ENCODE measurements at places on chromosomes 7 and 10.

- DNase-seq, result no peak
Measured at GRCh38 chr10:102632394-102633111, 11.7 kb upstream of the TRIM8 start.

DNA sequence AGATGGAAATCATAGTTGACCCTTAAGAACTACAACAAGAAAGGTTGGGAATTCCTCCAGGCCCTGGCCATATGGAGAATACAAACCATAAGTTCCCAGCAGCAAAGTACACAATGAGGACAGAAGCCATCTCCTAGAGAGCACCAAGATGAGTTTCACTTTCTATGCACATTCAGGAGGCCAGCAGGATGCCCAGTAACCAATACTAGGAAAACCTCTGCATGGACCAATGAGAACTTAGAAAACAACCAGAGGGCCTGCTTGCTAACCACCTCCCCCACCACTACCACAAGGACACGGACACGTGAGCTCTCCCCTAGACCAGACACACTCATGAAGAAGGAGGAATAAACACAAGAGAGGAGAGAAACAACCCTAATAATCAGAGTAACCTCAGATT lies 56.3 kb downstream of the IFIT5 start:
- no peak for DNase-seq

DNA sequence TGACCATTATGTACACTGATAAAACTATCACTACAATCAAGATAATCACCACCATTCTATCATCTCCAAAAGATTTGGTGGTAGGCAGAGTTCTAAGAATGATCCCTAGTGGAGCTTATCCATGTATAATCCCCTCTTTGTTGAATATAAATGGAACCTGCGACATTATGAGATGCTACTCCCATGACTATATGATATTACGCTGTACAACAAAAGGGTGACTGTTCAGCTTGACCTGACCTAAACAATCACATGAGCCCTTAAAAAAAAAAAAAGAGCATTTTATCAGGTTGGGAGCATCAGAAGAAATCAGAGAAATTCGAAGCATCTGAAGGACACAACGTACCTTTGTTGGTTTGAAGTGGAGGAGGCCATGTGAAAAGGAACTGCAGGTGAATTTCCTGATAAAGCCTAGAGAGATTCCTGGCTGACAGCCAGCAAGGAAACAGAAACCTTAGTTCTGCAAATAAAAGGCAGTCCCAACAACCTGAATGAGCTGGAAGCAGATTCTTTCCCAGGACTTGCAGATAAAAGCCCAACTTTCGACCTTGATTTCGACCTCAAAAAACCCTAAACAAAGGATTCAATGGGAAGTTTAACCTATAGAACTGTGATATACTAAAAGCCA lies 270.7 kb downstream of the ADRA2A start:
- DNase-seq, result no peak

- DNase-seq, result no peak
Measured at GRCh38 chr7:56007167-56007652, 42.8 kb downstream of the NIPSNAP2 start.

DNA sequence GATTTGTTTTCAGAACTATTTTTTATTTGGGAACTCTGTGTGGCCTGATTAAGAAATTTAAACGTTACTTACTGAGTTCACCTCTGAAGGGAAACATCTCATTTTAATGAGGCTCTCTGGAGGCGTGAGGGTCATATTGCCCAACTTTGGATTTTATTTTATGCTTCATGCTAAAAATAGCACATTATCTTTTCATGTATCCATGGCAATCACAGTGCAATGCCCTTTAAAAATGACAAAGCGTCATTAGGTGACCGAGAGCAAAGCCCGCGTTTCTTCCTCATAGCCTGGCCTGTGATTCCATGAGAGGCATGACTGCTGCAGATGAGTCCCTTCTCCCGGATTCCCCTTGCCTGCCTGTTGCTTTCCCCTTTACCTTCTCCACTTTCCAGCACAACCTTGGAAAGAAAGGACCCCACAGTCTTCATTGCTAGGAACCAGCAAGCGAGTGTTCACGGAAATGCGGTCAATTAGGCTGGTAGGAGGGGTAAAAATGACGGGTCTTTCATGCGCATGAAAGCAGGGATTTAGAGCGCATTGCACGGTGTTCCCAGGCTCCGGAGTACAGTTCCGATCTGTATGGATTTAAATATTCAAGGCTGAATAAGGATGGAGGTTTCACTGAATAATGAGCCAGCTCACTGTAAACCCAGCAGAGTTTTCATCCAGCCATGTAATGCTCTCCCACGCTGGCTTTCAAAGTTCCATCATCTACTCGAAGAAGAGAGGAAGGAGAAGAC lies 98.2 kb upstream of the PITRM1 start:
- DNase-seq, result no peak

DNA sequence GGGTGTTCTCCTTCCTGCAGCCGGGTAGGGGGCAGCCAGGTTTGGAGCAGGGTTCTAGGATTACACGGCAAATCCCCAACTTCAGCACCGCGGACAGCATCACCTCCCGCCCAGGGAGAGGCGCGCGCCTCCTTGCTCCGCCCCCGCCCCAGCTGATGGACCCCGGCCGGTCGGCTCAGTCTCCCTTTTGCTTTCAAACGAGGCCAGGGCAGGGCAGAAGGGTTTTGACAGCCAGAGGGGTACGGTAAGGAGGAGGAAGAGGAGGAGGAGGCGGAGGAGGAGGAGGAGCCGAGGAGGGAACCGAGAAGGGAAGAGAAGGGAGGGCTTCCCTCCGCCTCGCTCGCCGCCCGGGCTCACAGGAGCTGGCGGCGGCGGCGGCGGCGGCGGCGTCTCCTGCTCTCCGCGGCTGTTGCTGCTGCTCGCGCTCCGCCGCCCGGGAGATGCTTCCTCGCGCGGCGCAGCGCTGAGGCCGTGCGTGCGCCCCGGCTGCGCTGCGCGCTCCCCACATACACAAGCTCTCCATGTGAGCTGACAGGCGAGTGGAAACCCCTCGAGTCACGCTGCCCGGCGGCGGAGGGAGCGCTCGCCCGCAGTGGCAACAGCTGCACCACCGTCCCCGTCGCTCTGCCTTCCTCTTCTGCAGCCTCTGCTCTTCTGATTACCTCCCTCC lies 615 bp upstream of the CNTNAP2 start:
- DNase-seq, result no peak

DNA sequence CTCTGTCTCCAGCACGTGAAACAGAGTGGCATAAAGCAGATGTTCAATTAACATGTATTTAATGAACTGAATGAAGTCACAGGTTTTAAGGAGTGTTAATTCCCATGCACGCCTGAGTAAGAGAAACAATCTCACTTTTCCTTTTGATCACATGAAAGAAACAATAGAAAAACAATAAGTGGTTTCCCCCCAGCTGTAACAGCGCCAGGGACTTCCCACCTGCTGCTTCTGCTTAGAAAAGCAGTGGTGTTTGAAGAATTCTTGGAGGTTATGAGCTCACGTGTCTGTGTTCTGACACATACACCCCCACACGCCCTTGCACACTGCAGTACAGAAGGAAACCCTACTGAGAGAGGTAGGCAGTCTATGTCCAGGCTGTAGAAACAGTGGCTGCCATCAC lies 51.3 kb upstream of the FRMD4A start:
- no peak for DNase-seq

DNA sequence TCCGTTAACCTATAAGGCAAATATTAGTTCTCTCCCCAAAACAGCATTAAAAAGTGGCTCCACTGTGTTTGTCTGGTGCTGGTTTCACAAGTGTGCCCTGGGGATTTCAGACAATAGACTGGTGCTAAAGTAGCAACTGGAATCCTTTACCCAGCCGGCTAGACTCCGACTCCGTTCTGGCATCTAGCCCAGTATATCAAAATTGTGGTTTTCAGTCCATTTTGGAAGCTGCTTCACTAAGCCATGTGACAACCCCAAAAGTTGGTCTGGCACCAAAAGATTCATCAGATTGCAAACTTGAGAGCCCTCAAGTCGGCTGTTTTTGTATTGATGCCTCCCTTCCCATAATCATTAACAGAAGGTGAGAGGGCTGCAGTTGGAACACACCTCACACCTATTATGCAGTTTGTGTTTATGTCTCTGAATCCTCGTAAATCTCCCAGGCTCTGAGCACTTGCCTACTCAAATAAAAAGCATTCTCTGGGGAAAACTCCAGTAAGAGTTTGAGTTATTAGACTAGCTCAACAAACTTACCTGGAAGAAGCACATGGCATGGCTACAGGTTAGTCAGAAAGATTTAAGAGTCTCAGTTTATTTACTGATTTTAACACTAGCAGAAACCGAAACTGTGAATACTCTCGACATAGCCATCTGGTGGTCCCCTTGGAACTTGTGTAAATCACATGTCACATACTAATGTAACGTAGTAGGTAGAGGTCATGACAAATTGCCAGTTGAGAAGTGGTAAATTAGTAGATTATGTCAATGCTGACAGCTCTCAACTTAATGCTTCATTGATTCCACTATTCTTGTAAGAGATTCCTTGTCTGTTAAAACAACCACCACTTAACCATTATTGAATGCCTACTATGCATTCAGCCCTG lies 14.8 kb upstream of the WNT16 start:
- no peak for DNase-seq

- DNase-seq, result no peak
Measured at GRCh38 chr7:100198266-100198665, 20.5 kb downstream of the STAG3 start.

- DNase-seq, result no peak
Measured at GRCh38 chr10:97597778-97598177, 8.3 kb downstream of the C10orf62 start.

- DNase-seq, result no peak
Measured at GRCh38 chr10:126549344-126549743, 121.1 kb downstream of the C10orf90 start.

- no peak for DNase-seq
Measured at GRCh38 chr7:51128545-51129435, 187.8 kb downstream of the COBL start.

DNA sequence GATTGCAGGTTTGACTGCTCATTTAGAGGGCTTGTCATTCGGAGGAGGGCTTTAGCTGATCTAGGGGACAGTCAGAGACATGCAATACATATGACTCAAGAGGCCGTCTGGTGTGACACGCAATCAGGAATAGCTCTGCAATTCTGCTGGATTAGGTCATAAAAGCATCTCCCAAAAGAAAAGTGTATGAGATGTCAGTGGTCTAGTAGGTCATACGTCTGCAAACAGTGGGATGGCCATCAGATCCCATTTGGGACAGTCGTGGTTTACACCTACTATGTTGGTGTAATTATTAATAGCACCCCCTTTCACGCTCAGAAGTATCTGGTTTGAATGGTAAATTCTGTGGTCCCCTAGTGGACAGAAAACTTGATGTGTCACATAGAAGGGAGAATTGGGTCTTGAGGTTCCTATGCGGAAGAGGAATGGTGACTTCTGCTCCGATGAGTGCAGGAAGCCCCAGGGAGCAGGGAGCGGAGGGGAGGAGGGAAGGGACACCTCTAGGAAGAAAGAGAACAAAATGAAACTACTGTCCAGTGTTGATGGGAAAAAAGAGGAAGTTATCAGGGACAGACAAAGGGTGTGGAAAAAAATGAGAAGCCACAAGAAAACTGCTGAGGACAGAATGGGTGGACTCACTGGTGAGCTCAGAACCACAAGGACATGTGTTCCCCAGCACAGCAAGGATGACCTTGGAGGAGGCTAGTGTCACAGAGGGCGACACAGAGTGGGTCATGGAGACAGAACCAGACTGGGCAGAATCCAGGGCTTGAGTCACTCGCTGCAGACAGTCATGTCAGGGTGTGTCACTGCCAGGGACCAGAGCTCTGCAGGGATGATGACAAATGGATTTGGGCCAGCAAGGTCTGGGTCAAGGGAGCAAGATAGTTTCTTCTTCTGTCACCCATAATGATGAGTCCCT lies 59.9 kb downstream of the MAP3K8 start:
- peak; percentile 24 for DNase-seq

DNA sequence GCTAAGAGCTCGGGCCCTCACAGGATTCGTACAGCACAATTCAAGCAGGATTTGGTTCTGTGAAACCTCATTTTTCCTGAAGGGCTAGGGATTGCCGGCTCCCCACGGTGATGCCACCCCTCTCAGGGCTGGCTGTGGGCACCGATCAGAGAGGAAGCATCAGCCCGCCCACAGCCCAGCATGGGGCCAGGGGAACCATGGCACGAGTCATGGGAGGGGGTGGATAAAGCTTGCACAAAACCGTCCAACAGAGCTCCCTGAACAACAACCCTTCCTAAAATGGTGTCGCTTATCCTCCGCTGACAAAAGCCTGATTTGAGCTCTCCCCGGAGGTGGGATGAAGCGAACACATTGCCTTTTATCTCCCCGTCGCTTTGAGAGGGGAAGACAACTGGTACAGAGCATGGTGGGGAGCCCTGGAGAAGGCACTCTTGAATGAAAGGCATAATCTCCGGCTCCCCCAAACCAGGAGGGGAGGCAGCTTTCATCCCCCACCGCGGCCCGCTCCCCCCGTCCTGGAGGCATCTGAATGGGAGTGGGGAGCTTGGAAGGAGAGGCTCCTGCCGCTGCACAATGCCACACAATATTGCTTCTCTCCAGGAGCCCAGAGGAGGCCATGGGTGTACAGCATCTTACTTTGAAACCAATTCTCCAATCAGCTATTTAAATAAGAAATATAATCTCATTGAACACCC lies 144.0 kb downstream of the RPS24 start:
- no peak for DNase-seq

GRCh38 chr7:35691827-35692307 lies 3.1 kb downstream of the HERPUD2 start:
- DNase-seq, result no peak

DNA sequence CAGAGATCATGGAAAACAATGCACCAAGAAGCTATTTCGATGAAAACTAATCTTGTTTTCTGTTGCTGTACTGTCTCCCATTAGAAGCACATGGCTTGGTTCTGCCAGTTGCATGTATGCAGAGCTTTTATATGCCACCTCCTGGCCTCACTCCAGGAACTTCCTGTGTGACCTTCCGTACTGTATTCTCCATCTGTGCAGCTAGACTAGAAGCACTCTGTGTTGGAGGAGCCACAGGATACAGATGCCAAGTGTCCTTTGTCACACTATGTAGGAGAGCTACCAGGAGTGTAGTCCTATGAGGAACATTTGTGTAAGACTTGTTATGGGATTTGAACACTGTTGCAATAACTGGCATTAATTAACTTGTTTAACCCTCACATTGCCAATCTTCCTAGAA lies 503.5 kb upstream of the TPK1 start:
- DNase-seq, result no peak

- no peak for DNase-seq
Measured at GRCh38 chr10:70602665-70603448, at the start of gene PRF1. TSS of gene PRF1 (minus strand) at chr10:70602741. CDS start at chr10:70600902, 1,839 bp downstream.

GRCh38 chr10:28849309-28849708 lies 172.0 kb downstream of the BAMBI start:
- DNase-seq, result no peak

DNA sequence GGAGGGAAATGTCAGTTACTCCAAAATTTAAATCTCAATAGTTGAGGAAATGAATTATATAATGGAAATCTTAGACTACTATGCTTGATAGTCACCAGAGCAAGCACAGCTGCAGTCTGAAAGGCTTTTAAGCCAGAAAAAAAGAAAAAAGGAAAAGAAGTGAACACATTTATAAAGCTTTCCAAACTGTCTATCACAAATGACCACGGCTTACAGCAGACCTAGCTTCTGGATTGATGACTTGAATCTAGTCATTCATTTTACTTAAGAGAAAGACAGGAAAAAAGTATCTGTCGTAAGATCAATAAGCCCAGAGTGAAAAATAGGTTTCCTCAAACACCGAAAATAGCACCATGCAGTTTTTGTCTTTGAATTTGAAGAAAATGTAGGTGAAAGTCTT lies 67.9 kb upstream of the OGDHL start:
- DNase-seq, result no peak

Data from GM04503 (cell line).